Activated naive CD8-positive, alpha-beta T cell treated with anti-CD3 and anti-CD28 coated beads, Interleukin-2, amount 10 ng/mL, durations not matched to agents 7 days and 5 days (primary cell): ENCODE measurements at places on chromosomes 1 and 21.

- H3K36me3 ChIP-seq: no peaks in the 10 kb centered on the region
- no peak overlapping the region for H3K27ac ChIP-seq
- no peaks in the 10 kb centered on the region for H3K4me1 ChIP-seq
- no peak for DNase-seq
- no peak overlapping the region for H3K4me3 ChIP-seq
Observed at GRCh38 chr21:38260426-38260825, 3.6 kb downstream of the KCNJ15 start.

- H3K4me1 ChIP-seq: no peaks in the 10 kb centered on the region
- H3K27me3 ChIP-seq: no peaks in the 10 kb centered on the region
- H3K4me3 ChIP-seq: no peak overlapping the region
Observed at GRCh38 chr1:57963581-57963980, 539.7 kb upstream of the DAB1 start.

DNA sequence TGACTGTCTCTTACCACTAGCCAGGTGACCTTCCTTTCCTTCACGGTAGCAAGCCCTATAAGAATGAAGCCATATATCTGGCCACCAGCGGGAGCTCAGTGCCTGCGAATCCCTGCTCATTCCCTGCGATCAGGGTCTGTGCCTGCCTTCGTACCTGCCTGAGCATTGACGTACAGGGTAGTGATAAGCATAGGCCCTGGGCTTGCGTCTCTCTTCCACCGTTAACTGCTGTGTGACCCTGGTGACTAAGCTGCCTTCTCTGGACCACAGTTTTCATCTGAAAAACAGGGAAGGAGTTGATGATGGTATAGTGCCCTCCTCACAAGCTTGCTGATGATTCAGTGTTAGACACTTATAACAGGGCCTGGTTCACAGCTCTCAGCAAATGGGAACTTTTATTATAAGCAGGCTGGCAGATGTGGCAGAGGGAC is 4.1 kb downstream of the ZC3H12A start:
- peak overlapping the region; percentile 99 for H3K4me3 ChIP-seq
- H3K27me3 ChIP-seq: no peaks in the 10 kb centered on the region
- H3K27ac ChIP-seq: peak overlapping the region; percentile 98
- peaks cover 39% of the 10 kb centered on the region for H3K36me3 ChIP-seq
- peaks cover 30% of the 10 kb centered on the region for H3K4me1 ChIP-seq

DNA sequence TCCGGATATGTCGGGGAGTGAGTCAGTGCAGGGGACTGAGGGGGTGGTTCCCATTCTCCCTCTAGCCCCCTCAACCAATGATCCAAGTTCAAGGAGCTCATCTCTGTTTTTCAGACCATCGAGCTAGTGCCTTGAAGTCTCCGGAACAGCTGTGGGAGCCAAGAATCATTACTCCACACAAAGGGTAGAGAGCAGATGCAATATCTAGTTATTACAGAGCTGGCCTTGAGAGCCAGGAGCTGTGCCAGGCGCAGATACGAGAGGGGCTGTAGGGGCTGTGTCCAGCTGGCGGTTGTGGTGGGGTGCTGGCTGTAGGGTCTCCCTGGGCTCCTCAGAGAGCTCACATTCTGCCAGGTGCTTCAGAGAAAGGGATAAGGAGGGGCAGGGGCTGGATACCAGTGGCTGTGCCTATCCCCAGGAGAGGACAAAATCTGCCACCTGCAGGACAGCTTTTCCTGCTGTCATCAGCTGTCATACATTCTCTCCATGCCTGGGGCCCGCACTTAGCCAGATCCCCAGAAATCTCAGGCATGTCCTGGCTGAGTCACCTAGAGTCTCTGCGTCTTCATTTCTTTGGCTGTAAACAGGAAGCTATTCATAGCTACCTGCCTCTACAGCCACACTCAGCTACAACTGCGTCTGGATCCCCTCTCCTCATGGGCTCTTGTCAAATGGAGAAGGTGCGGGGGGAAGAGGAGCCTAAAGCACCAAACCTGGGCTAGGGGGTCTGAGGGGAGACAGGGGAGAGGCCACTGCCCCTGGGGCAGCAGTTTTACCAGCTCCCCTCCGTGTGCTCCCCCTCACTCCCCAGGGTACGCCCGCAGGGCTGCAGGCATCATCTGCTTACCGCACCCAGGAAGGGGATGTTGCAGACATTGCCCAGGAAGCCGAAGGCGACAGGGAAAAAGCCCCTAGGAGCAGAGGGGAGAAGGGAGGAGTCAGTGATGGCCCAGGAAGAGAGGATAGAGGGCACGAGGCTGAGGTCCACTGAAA is 2.4 kb upstream of the KISS1 start:
- H3K27me3 ChIP-seq: peaks cover 4% of the 10 kb centered on the region
- H3K4me3 ChIP-seq: no peak overlapping the region
- H3K36me3 ChIP-seq: no peaks in the 10 kb centered on the region
- no peak for DNase-seq

DNA sequence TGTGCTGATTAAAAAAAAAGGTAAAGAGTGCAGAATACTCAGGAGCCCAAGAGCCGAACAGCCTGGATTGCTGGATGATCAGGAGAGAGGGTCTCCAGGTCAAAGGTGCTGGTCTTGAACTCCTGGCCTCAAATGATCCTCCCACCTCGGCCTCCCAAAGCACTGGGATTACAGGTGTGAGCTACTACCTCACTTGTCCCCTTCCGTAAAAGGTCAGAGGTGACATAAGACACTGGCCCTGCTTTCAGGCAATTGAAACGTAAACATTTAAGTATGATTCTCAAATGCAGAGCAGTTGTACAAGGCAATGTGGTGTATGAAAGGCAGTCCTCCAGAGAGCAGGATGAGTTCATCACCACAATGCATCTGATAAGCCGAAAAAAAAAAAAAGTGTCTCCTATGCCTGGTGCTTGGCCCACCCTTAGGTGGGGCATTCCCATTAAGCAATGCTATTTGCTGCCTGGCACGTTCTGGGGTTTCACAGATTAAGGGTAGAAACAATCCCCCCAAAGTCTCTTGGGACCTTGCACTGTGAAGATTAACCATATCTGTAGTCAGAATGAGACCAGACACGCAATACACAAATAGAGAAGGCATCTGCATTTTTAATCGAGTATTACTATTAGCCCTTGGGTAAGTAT is 47.7 kb downstream of the PARP1 start:
- no peak for DNase-seq
- H3K27ac ChIP-seq: no peak overlapping the region
- H3K4me1 ChIP-seq: no peaks in the 10 kb centered on the region
- no peak overlapping the region for H3K4me3 ChIP-seq
